ENCODE measurements at places on chromosomes 12 and 14.
A peak's percentile ranks its signal among the peaks of the same experiment; 100 is the strongest.

DNA sequence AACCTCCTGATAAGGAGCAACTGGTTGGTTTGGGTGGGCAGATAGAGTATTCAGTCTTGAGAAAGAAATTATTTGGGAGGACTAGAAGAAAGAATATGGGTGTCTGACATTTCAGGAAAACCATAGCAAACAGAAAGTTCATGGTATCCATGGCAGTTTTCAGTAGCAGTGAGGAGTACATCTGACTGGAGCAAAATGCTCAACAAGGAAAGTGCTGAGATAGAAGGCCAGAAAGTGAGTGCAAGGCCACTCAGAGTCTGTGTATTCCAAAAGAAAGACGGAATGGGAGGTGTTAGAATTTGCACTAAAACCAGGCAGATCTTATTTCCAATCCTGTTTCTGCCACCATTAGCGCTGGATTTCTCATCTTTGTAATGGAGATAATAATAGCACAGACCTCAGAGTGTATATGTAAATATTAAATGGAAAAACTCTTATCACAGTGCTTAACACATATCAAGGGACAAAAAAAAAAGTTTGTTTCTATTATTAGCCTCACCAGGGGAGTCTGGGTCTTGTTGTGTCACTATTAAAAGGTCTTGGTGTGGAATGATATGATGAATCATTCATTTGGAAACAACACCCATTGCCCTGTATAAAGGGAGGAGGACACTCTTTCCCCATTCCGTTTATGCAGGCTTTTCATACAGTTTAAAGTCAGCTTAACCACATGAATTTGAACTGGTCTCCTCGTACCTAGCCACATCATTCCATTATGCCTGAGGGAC, 349.8 kb downstream of the IPO8 start:
- no peak for DNase-seq

DNA sequence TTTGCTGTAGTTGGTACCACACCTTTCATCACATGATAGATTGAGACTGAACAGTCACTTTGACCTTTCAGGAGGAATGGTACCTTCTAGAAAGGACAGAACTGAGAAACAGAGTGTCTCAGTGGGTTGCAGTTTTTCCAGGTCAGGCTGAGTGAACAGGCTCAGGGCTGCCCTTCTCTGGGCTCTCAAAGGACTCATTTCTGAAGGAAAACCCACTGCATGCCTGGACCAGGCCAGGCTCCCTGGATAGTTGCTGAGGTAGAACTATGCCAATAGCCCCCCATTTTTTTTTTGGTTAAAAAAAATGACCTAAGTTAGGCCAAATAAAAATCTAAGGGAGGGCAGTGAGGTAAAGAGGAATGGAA, 148.1 kb upstream of the EGLN3 start:
- no peak for DNase-seq

GRCh38 chr14:103762541-103762940, 46.9 kb downstream of the ZFYVE21 start:
- DNase-seq, result no peak

GRCh38 chr14:72651081-72651480, 242.8 kb downstream of the DPF3 start:
- peak; percentile 6 for DNase-seq

DNA sequence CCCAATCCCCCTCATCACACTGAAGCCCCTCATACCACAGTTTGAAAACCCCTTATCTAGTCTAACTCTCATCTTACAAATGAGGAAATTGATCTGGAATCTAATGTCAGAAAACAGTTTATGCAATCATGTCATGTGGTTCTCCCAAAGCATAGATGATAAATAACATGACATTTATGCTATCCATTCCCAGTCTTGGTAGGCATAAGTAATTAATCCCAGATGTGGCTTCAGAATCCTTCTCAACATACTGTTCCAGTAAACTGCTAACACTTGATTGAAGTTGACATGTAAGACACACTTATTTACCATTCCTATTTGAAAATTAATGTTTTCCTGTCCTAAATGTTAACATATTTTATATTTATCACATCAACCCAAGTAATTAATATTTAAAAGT, 168.7 kb downstream of the GALC start:
- DNase-seq, result no peak

- DNase-seq, result no peak
These were observed 7.1 kb upstream of the VPS37B start for GRCh38 chr12:122902854-122903692.

- DNase-seq, result no peak
These were observed 424 bp downstream of the IGF1 start for GRCh38 chr12:102479939-102480338.

- no peak for DNase-seq
These were observed 72.2 kb upstream of the CRY1 start for GRCh38 chr12:107165581-107165980.

- DNase-seq, result no peak
These were observed 18.7 kb upstream of the FBRSL1 start for GRCh38 chr12:132471011-132471857.
